Peyer's patch (tissue), 4 donors: ENCODE measurements at places on chromosomes 6 and 20. TPM values are rescaled to one million over a fixed set of nuclear protein-coding genes. Genes with fewer than 3 reads are reported as not detected.

E2F1 gene
- 3.8 TPM for total RNA-seq

CARMIL1 gene
- 90.0 TPM for total RNA-seq

ARMC2 gene
- total RNA-seq, result 7.4 TPM

LY6G6D gene
- not detected for total RNA-seq

PDYN gene
- not detected for total RNA-seq

CDK19 gene
- 12.7 TPM for total RNA-seq

HS3ST5 gene
- not detected for total RNA-seq

HCRTR2 gene
- total RNA-seq, result not detected

NKX2-4 gene
- total RNA-seq, result not detected

TFAP2B gene
- total RNA-seq, result not detected

FNDC11 gene
- not detected for total RNA-seq

MAFB gene
- 21.5 TPM for total RNA-seq

ZNF391 gene
- total RNA-seq, result 3.3 TPM

NNAT gene
- not detected for total RNA-seq

SLC35D3 gene
- total RNA-seq, result 0.47 TPM

CCDC170 gene
- 0.35 TPM for total RNA-seq

ADGRB3 gene
- total RNA-seq, result 2.0 TPM

CCN6 gene
- not detected for total RNA-seq

CPXM1 gene
- 1.1 TPM for total RNA-seq

CCN2 gene
- 28.7 TPM for total RNA-seq

MEP1A gene
- total RNA-seq, result 2,426 TPM

STK38 gene
- total RNA-seq, result 107 TPM

OR2J3 gene
- total RNA-seq, result not detected

MROH8 gene
- total RNA-seq, result 0.54 TPM

CLDN20 gene
- not detected for total RNA-seq

TCF15 gene
- not detected for total RNA-seq

BCAS1 gene
- total RNA-seq, result 21.5 TPM

THBD gene
- 12.9 TPM for total RNA-seq

TGM3 gene
- 0.40 TPM for total RNA-seq

MRAP2 gene
- total RNA-seq, result 2.7 TPM

PACSIN1 gene
- not detected for total RNA-seq

BACH2 gene
- total RNA-seq, result 5.1 TPM

SYCP2L gene
- not detected for total RNA-seq

MEI4 gene
- total RNA-seq, result not detected

RIMS1 gene
- total RNA-seq, result 0.54 TPM

MTHFD1L gene
- 23.1 TPM for total RNA-seq

CLVS2 gene
- 0.09 TPM for total RNA-seq

EGFL8 gene
- total RNA-seq, result 21.6 TPM

CNR1 gene
- total RNA-seq, result 0.35 TPM

PTCHD4 gene
- not detected for total RNA-seq

C4B gene
- 16.4 TPM for total RNA-seq

MYLK4 gene
- 0.35 TPM for total RNA-seq

PHIP gene
- 20.2 TPM for total RNA-seq

GGTLC1 gene
- not detected for total RNA-seq

CENPQ gene
- total RNA-seq, result 0.88 TPM

TSPO2 gene
- total RNA-seq, result not detected

SLC22A1 gene
- 4.7 TPM for total RNA-seq

LGSN gene
- total RNA-seq, result not detected

LRRC73 gene
- not detected for total RNA-seq

CCN5 gene
- total RNA-seq, result 32.2 TPM

IP6K3 gene
- 1.9 TPM for total RNA-seq

ADGB gene
- not detected for total RNA-seq

LEMD2 gene
- total RNA-seq, result 85.3 TPM
